ENCODE measurements at places on chromosomes 7 and 10. TPM values are rescaled to one million over a fixed set of nuclear protein-coding genes. Genes with fewer than 3 reads are reported as not detected.

- DNase-seq = no peak
These were observed 545.0 kb upstream of the C7orf33 start for GRCh38 chr7:148045521-148045920.

Gene ITGA8
- 2.2 TPM for total RNA-seq

- DNase-seq = peak; percentile 94
These were observed 28.0 kb downstream of the TMEM120A start for GRCh38 chr7:75966190-75966961.

Gene GPR15LG
- total RNA-seq = not detected

GRCh38 chr10:119655566-119656001 lies 4.4 kb downstream of the BAG3 start:
- peak; percentile 95 for DNase-seq

DNA sequence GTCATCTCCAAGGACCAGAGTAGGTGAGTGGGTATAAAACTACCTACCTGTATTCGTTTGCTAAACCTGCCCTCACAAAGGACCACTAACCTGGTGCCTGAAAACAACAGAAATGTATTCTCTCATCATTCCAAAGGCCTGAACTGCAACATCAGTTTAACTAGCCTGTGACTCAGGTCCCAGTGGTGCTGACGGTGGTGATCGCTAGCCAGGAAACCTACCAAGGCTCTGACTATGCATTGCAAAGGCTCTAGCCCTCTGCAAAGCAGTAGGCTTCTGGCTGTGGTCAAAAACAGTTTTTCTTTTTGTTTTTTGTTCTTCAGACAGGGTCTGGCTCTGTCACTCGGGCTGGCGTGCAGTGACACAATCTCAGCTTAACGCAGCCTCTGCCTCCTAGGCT lies 107.5 kb downstream of the NPTX2 start:
- DNase-seq = no peak

GRCh38 chr7:37315772-37316715 lies 132.6 kb downstream of the ELMO1 start:
- DNase-seq = peak; percentile 68

Gene PDE6C
- total RNA-seq = not detected

GRCh38 chr7:26265499-26266075 lies 26.1 kb upstream of the SNX10 start:
- DNase-seq = no peak

GRCh38 chr10:42975005-42975493 lies 101.8 kb upstream of the RET start:
- peak; percentile 49 for DNase-seq

DNA sequence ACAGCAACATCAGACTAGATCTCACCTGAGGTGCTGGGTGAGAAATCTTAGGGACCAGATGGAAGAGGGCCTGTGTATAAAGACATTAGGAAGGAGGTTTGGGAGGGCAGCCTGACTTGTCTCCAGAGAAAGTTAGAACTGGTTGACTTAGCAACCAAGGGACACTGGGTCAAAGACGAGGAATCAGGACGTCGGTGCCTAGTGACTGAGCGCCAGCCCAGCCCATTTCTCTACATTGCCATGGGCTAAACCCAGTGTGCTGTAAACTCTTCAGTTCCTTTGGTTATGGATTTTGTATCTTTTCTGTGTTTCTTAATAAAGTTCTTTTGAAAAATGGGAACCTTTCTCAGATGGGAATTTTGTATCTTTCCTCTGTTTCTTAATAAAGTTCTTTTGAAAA lies 12.3 kb downstream of the TRIM56 start:
- DNase-seq = no peak

GRCh38 chr7:3747467-3747866 lies 446.4 kb downstream of the SDK1 start:
- DNase-seq = no peak

- no peak for DNase-seq
These were observed 25.3 kb upstream of the GALNT11 start for GRCh38 chr7:152000191-152000590.

DNA sequence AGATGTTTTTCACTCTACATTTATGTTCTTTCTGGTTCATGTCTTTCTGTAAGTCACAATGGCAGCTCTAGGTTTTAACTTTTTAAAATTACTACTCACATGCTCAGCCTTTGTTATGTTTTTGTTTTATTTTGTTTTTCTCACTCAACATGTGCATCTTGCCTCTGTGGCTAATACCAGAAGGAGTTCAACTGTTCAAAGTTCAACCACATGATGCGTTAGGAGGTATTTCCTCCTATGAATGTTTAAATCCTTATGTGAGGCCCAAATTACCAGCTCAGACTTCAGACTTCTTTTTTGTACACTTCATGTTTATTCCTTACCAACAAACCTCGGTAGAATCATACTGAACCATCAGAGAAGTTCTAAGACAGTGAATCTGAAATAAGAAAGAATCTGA lies 151.6 kb downstream of the MALRD1 start:
- DNase-seq = no peak

DNA sequence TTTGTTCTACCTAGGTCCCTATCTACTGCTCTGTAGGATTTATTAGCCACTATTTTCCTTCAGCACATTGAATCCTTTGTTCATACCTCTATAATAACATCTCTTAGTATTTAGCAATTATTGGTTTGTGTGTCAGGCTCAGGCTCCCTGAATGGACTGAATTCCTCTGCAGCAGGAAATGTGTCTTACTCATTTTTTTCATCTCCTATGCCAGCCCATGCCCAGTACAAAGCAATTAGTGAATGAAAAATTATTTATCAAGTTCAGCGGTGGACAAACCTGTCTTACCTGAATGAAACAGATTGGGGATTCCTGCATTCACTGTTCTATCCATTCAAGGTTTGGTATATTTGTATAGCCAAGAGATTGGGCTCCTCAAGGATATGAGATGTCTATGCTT lies 53.7 kb downstream of the C1GALT1 start:
- no peak for DNase-seq

DNA sequence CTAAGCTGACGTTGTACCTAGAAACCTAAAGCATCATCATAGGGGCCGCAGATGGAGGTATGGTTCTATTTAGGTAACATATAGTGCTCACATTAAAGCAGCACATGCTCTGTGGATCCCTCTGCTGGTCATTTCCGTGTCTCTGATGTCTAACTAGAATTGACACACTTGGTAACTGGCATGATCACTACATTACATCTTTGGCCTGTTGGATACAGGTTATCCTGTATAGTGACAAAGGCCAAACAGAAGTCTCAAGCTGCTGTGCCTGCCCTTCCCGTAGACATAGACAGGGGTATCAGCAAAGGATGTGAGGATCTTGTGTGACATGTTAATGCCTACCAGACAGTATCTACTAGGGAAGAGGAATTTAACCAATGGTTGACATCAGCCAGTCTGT lies 51.2 kb downstream of the KIF5B start:
- no peak for DNase-seq

Gene PRF1
- total RNA-seq = 1.4 TPM

DNA sequence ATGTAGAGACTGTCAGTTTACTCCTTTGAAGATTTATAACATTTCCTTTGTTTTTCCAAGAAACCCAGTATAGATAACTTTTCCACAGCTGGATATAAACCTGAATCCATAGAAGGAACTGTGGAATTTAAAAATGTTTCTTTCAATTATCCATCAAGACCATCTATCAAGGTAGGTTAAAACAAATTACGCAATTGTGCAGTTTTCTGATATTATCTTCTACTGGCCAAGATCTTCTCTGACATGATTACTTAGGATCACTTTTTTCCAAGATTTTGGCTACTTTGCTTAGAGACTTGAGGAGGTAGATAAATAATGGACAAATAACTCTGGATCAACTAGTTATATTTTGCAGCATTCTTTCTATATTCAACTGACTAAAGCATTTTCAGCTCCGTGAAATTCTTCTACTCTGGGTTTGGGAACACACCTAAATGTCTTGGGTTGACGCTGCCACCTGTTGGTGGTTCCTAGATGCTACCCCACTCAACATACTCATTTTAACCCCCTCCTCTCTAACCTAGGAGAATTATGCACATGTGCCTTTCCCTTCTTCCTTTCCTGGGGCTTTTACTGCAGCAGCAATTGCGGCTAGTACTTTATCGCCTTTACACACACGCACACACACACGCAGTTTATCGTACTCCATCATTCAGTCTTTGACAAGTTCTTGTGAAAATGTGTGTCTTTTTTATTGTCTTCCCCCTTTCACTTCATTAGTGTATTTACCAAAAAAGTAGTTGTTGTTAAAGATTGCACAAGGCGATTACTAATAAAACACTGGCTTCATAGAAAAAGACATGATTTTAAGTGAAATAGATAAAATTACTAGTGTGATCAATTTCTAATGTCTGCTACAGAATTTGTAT lies 32.7 kb downstream of the ABCB5 start:
- DNase-seq = no peak

GRCh38 chr10:683448-684071 lies 5.9 kb downstream of the DIP2C start:
- DNase-seq = peak; percentile 91

Gene EIF5AL1
- total RNA-seq = under 0.01 TPM

- peak; percentile 72 for DNase-seq
These were observed 1.7 kb downstream of the CDK6 start for GRCh38 chr7:92834507-92835260.

Gene AS3MT
- total RNA-seq = 5.0 TPM

GRCh38 chr7:78406531-78406930 lies 608.0 kb downstream of the PHTF2 start:
- DNase-seq = no peak

DNA sequence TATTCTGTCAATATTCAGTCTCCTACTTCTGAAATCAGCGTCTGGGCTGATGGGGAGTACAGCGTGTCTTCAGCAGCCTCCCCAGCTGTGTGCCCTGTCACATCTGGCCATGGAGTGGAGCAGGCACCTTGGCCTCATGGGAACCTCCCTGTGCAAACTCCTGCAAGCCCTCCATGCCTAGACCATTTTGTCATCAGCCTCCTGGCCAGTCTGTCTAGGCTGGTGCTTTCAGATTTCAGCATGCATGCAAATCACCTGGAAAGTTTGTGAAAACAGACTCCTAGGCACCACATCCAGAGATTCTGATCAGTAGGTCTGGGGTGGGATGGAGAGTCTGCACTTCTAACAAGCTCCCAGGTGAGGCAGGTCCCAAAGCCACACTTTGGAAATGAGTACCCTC lies 26.2 kb upstream of the CCSER2 start:
- no peak for DNase-seq

Gene VAX1
- not detected for total RNA-seq
